Iris pigment epithelial cell (primary cell): ENCODE measurements at places on chromosomes 2 and 18.

DNA sequence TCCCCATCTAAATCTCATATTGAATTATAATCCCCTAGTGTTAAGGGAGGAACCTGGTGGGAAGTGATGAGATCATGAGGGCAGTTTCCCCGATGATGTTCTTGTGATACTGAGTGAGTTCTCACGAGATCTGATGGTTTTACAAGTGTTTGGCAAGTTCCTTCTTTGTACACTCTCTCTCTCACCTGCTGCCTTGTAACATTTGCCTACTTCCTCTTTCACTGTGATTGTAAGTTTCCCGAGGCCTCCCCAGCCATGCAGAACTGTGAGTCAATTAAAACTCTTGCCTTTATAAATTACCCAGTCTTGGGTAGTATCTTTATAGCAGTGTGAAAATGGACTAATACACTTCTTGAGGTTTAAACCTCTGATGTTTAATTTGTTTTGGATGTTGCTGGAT lies 177.5 kb downstream of the CD8B2 start:
- no peak for DNase-seq

GRCh38 chr2:189221811-189222467 lies 42.4 kb upstream of the COL5A2 start:
- peak; percentile 54 for DNase-seq

DNA sequence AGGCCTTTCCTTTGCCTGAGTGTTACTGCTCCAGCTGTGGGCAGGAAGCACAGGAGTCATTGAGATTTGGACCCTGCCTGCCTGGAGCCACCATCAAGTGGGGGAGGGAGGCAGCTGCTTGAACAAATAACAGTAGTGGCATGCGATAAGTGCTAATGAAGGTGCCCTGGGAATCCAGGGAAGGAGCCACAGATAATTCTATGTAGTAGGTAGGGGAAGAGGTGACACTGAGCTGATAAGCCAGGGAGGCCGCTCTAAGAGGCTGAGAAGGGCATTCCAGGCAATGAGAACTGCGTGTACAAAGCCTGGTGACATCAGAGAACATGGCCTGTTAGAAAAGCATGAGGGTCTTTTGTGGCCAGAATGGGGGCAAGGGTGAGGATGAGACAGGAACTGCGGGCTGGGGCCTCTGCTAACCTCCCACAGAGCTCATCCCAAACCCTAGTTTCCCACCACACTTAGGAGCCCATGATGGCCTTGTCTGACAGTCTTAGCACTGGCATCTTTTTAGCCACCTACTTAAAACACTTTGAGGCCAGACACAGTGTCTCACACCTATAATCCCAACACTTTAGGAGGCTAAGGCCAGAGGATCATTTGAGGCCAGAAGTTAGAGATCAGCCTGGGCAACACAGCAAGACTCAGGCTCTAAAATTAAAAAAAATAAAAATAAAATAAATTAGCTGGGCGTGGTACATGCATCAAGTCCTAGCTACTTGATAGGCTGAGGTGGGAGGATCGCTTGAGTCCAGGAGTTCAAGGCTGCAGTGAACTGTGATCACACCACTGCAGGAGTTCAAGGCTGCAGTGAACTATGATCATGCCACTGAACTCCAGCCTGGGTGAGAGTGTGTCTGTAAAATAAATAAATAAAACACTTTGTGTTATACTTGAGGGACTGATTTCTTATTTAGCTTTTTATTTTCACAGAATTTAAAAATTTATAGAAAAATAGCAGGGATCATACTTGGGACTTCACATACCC lies 58.9 kb downstream of the TET3 start:
- DNase-seq, result no peak

GRCh38 chr18:59631583-59632181 lies 65.5 kb downstream of the CCBE1 start:
- peak; percentile 59 for DNase-seq

DNA sequence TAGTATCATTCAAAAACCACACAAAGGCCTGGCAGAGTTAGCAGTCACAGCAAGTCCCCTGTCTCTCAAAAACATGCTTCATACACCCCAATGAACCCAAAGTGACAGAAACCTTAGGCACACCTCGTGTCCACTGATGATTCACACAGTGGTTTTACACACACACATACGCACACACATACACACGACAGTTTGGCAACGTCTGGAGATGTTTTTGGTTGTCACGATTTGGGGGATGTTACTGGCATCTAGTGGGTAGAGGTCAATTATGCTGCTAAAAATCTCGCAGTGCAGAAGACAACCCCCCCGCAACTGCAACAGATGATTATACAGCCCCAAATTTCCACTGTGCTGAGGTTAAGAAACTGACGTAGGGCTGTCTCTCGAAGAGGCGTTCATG lies 72.9 kb upstream of the PARD3B start:
- no peak for DNase-seq

DNA sequence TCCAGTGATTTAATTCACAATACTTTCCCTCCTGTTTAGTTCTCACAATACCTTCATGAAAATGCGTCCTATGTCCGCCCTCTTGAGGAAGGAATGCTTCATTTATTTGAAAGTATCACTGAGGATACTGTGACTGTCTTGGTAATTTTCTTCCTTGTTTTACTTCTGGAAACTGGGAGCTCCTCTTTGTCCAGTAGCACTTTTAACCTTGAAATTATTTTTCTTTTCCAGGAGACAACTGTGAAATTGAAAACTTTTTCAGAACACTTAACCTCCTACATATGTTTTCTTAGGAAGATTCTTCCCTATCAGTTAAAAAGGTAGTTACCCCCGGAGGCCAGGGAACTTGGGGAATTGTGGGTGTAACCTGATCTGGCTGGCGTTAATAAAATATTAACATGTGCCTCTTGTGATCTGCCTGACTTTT lies 58.9 kb upstream of the STON1 start:
- DNase-seq, result peak; percentile 77

DNA sequence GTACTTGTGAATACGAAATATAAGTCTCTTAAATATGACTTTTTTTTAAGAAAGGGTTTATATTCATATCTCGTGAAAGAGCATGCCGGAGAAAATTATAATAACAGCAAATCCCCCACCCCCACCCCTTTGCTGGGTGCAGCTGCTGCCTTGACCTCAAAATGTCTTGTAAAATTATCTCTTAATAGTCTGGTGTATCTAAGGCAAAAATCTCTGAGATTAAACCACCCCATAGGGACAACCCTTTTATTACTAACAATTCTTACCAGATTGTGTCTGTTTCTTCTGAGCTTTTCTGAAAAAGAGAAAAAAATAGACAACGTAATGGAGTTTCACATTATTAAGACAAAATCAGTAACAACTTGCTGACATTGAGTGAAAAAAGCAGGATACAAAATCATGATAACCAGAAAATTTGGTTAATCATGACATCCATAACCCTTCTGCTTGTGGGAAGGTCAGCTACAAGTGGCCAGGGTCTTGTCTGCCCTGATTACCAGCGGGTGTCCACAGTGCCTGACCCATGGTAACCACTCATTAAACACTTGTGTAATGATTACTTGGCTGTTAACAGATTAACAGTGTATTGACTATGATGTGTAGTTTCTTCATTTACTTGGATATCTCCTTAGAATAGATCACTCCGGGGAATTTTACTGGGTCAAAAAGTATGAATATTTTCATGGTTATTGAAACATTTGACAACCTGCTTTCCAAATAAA lies 1.5 kb downstream of the STRADB start:
- no peak for DNase-seq
